Fibroblast of villous mesenchyme (primary cell): ENCODE measurements at places on chromosomes 12 and 14. TPM values are rescaled to one million over a fixed set of nuclear protein-coding genes. Genes with fewer than 3 reads are reported as not detected.

Gene CD4
- 1.7 and 1.9 TPM in 2 replicates for total RNA-seq

Gene COX8C
- total RNA-seq = not detected in 2 replicates

Gene SOX5
- total RNA-seq = 13.8 and 16.8 TPM in 2 replicates

Gene SIX1
- under 0.01 and 0.64 TPM in 2 replicates for total RNA-seq

Gene DAAM1
- 22.0 and 25.1 TPM in 2 replicates for total RNA-seq

Gene PAH
- not detected in 2 replicates for total RNA-seq

Gene VTI1B
- total RNA-seq = 45.1 and 52.2 TPM in 2 replicates

Gene NELL2
- 0.86 TPM in 1 of 2 replicates, not detected in the other for total RNA-seq

Gene NRIP2
- under 0.01 and 0.86 TPM in 2 replicates for total RNA-seq

Gene ATL1
- total RNA-seq = 2.6 and 6.9 TPM in 2 replicates

Gene KRT3
- not detected in 2 replicates for total RNA-seq

Gene ISCA2
- total RNA-seq = 14.8 and 24.6 TPM in 2 replicates

Gene MAPK1IP1L
- 36.1 and 49.2 TPM in 2 replicates for total RNA-seq

Gene CISTR
- not detected in 2 replicates for total RNA-seq

Gene TCL1A
- not detected in 2 replicates for total RNA-seq

Gene CTSG
- total RNA-seq = not detected in 2 replicates

Gene LRTM2
- total RNA-seq = not detected in 2 replicates

Gene PLEKHD1
- total RNA-seq = under 0.01 TPM in 1 of 2 replicates, not detected in the other

Gene TAS2R20
- 5.2 and 5.5 TPM in 2 replicates for total RNA-seq

Gene SRRM4
- total RNA-seq = not detected in 2 replicates

Gene DBX2
- not detected in 2 replicates for total RNA-seq

Gene FBLN5
- 77.7 and 85.0 TPM in 2 replicates for total RNA-seq

Gene CAPS2
- 7.8 and 10.0 TPM in 2 replicates for total RNA-seq

Gene BEST3
- under 0.01 TPM in 1 of 2 replicates, not detected in the other for total RNA-seq

Gene PRORP
- 36.4 and 38.0 TPM in 2 replicates for total RNA-seq

Gene GPR132
- total RNA-seq = under 0.01 TPM in 1 of 2 replicates, not detected in the other

Gene IFI27L1
- total RNA-seq = 9.9 and 15.8 TPM in 2 replicates

Gene CIDEB
- 1.3 and 3.0 TPM in 2 replicates for total RNA-seq

Gene TMEM119
- 83.3 and 186 TPM in 2 replicates for total RNA-seq

Gene BRMS1L
- 4.2 and 5.6 TPM in 2 replicates for total RNA-seq

Gene EIF2S3B
- total RNA-seq = 3.5 and 9.5 TPM in 2 replicates

Gene FGF23
- not detected in 2 replicates for total RNA-seq

Gene ACOT4
- 0.64 and 1.7 TPM in 2 replicates for total RNA-seq

Gene KRT72
- total RNA-seq = not detected in 2 replicates

Gene GPR65
- total RNA-seq = under 0.01 and 0.32 TPM in 2 replicates

Gene FOS
- 108 and 122 TPM in 2 replicates for total RNA-seq

Gene MUCL1
- not detected in 2 replicates for total RNA-seq

Gene LTB4R
- total RNA-seq = 1.3 and 1.6 TPM in 2 replicates

Gene TMEM263
- 116 and 194 TPM in 2 replicates for total RNA-seq

Gene SIX6
- total RNA-seq = not detected in 2 replicates
